Transverse colon (tissue), 4 donors: ENCODE measurements at places on chromosomes 1 and 21.

DNA sequence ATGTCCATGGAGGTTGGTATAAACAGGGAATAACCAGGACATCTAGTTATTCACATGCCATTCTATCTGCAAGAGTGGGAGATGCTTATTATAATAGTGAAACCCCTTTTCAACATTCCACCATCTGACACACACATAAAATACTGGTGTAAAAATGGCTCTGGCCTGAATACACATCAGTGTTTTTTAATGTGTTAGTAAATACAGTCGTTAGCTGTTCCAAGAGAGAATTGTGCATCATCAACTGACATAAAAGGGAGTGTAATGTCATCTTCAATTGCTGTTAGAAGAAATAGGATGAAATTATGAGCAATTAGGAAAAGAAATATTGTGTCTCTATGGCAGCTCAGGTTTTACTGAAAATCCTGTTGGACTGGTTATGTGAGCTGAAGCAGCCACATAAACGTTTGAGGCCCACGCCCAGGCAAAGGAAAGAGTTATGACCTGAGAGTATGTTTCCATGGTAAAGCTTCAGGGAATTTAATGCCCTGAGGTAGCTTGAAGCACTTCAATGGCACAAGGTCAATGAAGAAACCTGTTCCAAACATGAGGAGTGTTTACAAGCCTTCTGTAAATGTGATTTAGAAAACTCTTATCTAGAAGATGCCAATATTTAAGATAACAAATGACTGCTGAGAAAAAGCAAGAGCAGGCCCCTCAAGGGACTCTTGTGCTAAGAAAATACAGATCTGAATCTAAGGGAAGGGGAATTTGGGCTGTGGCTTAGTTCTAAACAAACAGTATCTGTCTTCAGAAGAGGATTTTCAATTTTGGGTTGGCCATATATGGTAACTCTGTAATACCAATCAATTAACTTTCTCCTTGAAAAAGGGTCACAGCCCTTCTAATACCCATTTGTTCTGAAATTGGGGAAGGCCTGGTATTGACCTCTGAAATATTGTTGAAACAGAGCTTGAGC lies 384.3 kb downstream of the SEC16B start:
- peak; percentile 66 for DNase-seq

GRCh38 chr1:43994794-43995790 lies 3.7 kb downstream of the CCDC24 start:
- peak; percentile 37 for DNase-seq

DNA sequence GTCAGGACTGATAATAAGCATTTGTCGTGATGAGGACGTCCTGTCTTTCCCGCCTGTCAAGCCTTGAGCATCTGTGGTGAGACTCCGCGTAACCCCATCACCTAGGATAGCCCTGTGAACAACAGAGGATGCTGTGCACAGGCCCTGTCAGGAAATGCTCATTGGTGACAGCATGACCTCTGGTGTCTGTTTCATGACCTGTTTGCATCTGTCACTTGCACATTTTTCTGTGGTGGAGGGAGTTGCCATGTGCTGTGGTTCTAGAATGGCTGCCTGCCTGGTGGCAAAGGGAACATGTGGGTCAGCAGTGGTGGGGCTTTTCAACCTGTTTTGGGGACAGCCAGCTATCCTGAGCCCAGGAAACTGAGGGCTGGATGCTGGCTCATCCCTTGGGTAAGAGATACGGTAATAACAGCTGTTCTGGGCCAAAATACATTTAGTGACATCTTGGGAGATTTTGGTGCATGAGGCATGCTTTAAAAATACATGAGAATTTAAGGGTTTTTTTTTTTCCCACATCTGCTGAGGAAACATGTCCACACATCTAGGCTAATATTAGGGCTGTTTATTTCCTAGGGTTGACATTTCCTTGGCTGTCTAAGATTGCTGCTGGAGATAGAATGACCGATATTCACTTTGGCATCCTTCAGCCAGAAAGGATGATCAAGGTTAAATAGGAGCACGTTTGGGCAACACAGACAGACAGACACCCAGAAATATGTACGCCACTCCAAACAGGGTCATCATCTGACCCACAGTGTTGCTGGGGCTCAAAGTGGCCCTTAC lies 52.9 kb downstream of the KCNC4 start:
- DNase-seq, result no peak

DNA sequence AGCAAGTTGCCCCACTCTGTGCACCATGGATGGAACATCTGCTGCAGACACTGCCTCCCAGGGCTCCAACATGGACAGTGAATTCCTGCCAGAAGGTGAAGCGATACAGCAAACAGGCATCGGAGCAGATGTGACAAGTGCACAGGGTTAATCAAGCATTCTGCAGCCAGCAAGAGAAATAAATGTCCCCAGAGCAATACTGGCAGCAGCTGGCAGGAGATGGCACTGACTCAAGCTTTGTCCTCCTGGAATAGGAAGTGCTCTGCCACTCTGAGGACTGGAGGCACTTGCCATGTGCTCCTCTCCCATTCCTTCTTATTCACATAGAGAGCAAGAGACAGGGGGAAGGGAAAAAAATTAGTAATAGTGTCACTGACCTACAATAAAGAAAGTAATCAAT lies 402.7 kb upstream of the DAB1 start:
- DNase-seq, result no peak

GRCh38 chr1:160064746-160065145 lies 5.2 kb downstream of the KCNJ10 start:
- no peak for DNase-seq

- peak; percentile 49 for DNase-seq
Measured at GRCh38 chr1:228989992-228990827, 254.9 kb downstream of the RHOU start.

DNA sequence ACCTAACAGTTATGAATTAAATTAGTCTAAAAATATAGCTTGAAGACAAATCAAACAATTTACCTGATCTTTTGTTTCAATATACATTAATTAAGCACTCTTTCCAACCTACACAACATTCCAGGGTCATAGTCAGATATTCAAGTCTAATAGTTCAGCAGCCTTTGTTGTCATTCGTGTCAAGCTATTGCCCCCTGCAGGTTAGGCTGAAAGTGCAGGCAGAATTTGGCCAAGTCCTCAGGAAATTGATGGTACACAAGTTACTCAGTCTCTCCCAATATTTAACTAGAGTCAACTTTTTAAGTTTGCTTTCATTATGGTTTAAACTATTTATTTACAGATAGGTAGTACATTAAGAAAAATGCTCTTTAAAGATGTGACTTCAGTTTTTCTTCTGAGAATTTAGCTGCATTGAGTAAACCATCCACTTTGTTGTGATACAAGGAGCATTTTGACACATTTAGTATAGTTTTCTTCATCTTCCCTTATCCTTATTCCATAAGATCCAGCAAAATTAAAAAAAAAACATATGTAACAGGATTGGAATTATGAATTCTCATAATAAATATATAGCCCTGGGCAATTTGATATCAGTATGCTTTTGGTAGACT lies 130.3 kb upstream of the DPYD start:
- DNase-seq, result peak; percentile 69

DNA sequence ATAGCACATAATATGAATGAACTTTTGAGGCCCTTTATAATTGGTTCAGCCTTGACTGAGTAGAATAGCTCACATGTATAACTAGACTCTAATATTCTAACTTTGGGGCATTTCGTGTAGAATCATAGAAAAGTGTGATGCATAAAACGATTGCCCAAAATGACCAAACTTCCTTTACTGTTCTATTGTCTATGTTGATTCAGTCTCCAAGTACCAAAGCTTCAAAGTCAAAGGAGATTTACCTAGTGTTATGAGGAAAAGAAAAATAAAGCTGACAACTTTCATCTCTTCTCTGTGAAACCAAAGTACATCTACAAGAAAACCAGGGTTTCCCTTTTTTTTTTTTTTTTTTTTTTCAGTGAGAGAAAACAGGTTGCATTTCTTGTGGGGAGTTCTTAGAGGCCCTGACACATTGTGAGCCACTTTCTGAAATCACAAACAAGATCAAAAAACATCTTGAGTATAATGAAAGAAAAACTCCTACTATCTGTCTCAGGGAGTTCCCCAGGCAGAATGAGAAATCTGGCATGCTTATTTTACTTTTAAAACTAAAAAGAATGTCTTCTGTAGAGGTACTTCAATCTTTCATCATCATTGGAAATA lies 183.4 kb downstream of the TNFSF18 start:
- DNase-seq, result no peak

DNA sequence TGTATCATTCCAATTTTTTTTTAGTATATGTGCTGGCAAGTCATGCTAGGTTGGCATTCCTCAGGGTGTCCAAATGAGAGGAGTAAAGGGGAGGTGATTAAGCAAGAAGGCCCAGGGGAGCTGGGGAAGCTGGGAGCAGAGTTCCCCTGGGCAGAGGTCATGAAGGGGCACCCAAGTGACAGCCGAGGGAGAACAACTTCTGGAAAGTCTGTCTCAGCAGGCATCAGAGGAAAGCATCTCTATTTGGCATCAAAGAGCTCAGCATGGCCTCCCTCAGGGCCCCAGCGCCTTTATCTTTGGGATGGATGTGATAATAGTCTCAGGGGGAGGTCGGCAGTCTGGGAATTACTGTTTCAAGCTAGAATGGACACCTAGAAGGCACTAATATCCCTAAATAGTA lies 5.0 kb upstream of the ENO1 start:
- no peak for DNase-seq

GRCh38 chr1:156060937-156061636 lies at the start of gene RAB25:
RAB25 (plus strand) TSS chr1:156061160; CDS start chr1:156061401, 241 bp downstream.
- DNase-seq, result peak; percentile 89

- DNase-seq, result peak; percentile 51
Measured at GRCh38 chr1:94929351-94930217, 2.7 kb upstream of the CNN3 start.

DNA sequence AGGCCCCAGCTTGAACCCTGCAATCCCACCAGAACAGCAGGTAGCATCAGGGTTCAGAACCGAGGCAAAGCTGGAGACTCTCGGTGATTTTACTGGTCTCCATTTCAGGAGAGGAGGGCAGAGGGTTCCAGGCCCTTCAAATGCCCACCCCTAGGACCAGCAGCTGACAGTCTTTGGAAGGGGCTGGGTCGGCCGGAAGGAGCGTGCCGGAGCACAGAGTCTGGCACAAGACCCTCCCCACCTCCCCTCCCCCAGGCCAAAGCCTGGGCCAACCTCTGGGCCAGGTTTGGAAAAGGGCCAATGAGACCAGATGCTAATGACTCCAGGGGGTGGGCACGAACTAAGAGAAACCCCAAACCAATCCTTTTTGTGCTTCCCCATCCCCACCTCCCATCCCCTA lies 6.9 kb downstream of the FBXO2 start:
- no peak for DNase-seq

DNA sequence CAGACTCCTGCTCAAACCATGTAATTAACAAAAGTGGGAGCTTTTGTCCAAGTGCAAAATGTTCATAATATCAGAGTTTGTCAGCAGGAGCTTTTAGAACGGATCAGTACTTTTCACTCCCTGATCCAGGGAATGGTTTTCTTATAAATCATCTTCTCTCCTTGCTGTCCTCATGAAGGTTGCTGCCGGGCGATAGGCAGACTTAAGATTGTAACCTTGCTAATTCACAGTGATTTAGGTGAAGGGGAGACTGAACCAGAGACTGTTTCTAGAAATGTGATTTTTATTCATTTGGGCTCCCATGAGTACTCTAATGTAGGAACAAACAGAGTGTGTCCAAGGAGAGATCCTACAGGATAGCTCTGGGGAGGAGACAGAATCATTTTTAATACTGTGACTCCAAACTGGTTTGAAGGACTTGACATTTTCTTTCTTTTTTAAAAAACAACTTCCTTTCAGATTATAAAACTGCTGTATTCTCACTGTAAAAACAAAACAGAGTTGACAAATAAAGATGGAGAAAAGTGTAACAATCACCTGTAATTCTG lies 23.7 kb downstream of the ELAVL4 start:
- no peak for DNase-seq

GRCh38 chr1:187680823-187681222 lies 852.1 kb downstream of the PLA2G4A start:
- no peak for DNase-seq

DNA sequence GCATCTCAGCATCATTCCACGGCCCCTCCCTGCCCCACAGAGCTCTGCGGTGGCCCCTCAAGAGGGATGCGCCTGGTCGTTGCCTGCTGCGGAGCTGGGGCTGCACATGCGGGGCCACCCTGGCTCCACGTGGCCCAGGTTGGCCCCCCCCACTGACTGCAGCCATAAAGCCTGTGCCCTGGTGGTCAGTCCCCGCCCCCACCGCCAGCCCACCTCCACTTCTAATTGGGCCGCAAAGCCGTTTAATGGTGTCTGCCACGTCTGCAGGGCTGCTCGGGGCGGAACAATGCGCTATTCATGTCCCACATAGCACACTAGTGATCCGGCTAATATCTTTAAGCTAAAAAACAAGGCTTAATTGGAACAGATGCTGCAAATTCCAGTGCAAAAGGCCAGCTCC lies 33.5 kb upstream of the ACTRT2 start:
- no peak for DNase-seq

- DNase-seq, result no peak
Measured at GRCh38 chr1:92363401-92363800, 64.5 kb downstream of the RPAP2 start.

DNA sequence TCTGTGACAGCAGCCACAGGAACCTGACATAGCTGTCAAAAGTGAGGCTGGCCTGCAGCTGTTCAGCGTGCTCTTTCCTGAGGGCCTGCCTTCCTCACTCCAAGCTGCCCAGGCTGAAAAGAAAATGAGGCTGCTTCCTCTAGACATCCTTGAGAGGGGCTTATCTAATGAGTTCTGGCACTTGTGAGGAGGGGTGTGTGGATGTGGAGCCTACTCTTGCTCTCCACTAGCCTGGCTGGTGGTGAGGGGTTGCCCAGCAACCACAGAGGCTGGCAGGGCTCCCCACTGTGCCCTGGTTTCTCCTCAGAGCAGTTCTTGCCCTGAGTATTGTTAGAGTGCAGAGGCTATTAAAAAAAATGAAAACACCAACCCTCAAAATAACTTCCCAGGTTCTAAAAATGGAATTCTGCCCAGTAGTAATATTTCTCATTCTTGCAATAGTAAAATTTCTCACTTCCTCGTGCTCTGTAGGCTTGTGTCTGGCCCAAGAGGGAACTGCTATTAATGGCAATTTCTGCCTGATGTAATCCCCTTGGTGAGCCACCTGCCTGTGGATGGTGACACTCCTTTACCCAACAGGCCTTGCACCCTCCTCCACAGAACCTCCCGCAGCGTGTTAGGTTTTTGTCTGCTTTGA lies 52.6 kb upstream of the EPS8L3 start:
- DNase-seq, result peak; percentile 42

- DNase-seq, result no peak
Measured at GRCh38 chr1:226425431-226426031, 17.6 kb upstream of the PARP1 start.

- DNase-seq, result no peak
Measured at GRCh38 chr1:101496109-101496508, 259.3 kb downstream of the S1PR1 start.

DNA sequence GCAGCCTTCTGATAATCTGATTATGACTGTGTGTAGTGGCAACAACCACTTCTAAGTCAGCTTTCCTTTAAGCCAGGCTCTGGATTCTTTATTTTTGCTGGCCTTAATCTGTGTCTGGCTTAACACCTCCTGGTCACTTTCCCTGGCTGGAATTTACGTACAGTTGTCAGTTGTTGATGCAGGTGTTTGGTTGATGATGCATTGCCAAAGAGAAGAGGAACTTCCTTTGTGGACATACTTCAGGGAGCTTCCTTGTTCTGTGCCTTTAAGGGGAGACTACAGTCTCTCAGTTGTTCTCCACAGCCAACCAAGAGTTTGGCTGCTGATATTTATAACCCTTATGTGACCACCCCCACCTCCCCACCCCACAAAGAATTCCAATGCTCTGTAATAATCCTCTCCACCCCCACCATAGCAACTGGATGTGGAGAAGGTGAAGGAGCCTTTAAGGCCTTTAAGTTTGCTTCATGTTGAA lies 96.0 kb upstream of the BMP8A start:
- DNase-seq, result no peak
